ENCODE measurements at places on chromosomes 11 and 22.

DNA sequence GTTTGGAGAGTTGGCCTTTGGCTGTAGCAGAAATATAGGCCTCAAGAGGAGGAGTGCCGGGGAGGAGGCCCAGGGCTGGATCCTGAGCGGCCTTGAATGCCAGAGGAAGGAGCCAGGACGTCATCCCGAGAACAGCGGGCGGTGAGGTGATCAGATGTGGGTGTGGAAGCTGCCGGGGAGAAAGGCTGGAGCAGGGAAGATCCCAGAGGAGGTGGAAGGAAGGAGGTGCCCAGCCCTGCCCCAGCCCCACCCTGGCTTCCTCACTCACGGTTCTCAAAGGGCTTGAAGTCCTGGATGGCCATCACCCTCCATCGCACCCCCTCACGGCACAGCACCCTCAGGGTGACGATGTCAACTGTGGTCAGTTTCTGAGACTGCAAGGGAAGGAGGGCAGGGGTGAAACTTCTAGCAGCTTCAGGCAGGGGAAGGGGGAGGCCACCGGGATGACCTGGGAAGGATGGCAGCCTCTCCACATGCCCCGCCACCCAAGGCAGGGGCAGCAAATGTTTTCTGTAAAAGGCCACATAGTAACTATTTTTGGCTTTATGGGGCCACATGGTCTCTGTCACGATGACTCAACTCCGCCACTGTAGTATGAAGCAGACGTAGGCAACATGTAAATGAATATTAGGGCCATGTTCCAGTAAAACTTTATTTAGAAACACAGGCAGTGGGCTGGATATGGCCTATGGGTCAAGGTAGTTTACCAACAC, 10.7 kb downstream of the IL2RB start:
- no peak for DNase-seq

- no peak for DNase-seq
Measured at GRCh38 chr11:81825346-81825745, 908.3 kb downstream of the FAM181B start.

- DNase-seq, result no peak
Measured at GRCh38 chr11:70207531-70208131, 4.5 kb downstream of the FADD start.

GRCh38 chr22:18905540-18906409, at the start of gene DGCR6:
DGCR6 (plus strand) TSS chr22:18906320; CDS start chr22:18906375, 55 bp downstream.
- DNase-seq, result no peak

DNA sequence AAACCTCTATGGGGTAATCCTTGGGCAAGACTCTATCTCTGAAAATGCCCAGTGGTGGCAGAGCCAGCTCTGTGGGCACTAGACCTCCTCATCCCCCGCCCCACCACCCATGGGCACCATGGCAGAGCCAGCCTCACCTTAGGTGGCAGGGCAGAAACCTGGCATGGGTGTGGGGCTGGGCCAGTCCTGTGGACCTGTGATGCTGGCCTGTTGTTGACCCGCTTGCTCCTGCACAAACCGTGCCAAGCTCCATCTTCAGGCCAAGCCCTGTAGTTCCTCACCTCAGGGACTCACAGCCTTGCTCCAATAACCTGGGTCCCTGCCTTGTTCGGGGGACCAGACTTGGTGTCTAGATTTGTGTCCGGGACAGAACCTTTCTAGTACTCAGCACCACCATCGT, 8.9 kb upstream of the SERPINH1 start:
- no peak for DNase-seq

GRCh38 chr11:122888162-122888561, 5.6 kb downstream of the JHY start:
- DNase-seq, result no peak

- no peak for DNase-seq
Measured at GRCh38 chr11:44116234-44116830, 20.9 kb downstream of the EXT2 start.

GRCh38 chr22:37345863-37346504, 63.7 kb downstream of the CYTH4 start:
- DNase-seq, result no peak

- DNase-seq, result no peak
Measured at GRCh38 chr11:36450110-36450572, 59.9 kb downstream of the TRAF6 start.

GRCh38 chr11:86151174-86152005, 82.5 kb upstream of the PICALM start:
- no peak for DNase-seq

- no peak for DNase-seq
Measured at GRCh38 chr22:46452195-46453005, 85.0 kb downstream of the CELSR1 start.

DNA sequence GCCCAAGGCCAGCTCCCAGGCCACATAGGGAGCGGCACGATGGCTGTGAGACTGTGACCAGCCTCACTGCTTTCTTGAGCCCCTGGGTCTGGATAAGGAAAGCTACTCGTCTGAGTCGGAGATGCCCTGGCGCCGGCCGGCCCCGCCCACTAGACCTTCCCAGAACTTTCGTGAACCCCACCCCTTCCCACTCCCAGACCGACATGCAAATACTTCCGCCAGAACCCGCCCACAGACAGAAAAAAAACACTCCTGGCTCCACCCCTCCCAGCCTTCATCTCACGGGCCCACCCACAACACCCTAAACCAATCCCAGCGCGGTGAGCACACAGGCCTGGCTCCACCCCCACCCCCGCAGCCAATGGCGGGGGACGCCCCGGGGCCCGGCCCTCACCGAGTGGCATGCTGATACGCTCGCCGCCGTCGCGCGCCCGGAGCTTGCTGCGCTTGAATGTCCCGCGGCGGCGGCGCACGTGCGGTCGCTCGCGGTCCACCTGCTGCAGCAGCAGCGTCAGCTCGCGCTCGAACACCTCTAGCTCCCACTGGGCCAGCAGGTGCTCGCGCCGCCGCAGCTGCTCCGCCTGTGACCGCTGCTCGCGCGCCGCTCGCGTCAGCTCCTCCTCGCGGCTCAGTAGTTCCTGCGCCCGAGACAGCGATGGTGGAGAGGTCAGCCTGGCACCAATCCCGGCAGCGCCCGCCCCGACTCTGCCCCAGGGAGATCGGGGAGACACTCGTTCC, 7.0 kb downstream of the MAP3K11 start:
- no peak for DNase-seq

GRCh38 chr11:61585115-61585514, 4.2 kb upstream of the SYT7 start:
- DNase-seq, result peak; percentile 54

- DNase-seq, result no peak
Measured at GRCh38 chr11:37171451-37171850, 573.4 kb upstream of the RAG2 start.

DNA sequence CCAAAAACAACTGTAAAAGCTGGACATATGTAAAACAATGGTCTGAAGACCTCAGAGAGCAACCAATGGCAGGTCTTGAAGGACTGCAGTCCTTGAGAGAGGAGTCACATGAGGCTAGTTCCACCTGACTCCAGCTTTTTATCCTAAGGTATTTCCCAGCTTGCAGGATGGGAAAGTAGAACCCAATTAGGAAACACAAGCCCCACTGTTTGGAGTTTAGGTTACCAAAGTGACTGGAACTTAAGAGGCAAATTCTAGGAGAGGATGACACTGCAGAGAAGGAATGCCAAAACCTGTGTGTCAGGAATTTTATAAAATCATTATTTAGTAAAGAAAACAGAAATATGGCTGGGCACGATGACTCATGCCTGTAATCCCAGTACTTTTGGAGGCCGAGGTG, 18.4 kb downstream of the OR2AT4 start:
- no peak for DNase-seq

All from NCI-H510A (cell line).